ENCODE measurements at places on chromosomes 13 and 19.

DNA sequence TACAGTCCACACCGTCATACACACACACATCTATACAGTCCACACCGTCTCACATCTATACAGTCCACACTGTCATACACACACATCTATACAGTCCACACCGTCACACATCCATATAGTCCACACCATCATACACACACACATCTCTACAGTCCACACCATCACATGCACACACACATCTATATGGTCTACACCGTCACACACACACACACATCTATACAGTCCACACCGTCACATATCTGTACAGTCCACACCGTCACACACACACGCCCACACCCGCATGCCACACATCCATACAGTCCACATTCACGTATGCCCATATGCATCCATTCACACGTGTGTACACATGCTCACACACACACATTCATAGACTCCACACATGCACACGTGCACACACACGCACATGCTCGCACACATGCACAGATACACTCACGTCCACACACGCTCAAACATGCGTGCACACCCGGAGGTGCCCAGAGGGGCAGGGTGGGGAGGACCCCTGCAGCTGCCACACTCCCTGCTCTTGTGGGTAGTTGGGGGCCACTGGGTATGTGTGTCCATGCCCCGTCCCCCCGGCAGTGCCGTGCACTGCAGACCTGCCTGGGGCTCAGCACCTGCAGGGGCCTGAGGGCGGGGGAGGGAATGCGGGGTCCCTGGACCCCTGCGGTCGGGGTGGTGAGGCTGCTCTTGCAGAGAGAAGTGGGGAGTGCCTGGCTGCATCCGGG, 29.2 kb downstream of the PIAS4 start:
- no peak for DNase-seq

DNA sequence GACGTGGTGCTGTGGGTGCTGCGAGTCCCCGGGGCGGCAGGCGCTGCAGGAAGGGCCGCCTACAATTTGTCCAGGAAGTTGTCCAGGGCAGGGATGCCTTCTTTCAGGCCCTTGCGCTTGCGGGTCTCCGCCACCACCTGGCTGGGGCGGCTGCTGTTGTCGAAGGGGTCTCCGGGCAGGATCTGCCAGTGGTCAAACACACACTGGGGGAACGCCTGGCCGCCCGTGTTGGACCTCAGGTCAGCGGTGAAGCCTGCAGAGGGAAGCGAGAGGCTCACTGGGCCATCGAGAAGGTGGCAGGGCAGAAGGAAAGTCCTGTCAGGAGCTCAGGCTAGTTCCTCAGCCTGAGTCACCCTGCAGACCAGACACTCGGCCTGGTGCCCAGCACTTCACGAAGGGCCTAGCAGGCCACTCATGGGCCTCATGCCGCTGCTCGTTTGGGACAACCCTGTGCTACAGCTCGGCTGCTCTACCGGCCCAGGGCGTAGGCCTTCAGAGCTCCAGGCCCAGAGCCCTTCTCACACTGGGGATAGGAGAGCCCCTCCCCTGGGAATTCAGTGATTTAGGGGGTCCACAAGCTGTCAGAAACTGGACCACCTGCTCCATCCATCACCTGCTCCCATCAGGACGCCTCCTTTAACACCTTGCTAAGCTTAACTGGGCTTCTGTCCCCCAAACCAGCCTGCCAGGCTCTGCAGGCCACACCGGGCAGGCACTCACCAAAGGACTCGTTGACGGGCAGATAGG, 5.8 kb upstream of the DAPK3 start:
- DNase-seq: no peak

DNA sequence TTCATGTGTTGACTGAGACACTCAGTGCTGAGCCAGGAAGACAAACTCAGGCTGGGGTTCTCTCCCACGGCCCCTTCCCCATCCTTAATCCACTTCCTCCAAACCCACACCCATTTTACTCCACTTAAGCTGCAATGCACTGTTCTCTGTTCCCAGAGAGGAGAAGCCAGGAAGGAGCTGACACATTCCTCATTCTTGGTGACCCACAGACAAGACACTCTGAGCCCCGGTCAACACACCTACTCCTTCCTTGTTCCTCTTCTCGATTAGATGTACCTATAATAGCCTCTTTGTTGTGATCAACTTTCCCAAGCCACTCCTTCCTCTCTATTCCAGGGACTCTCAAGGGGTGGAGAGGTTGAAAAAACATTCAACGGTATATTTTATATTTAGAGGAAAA, 47.1 kb downstream of the INSR start:
- DNase-seq: no peak

DNA sequence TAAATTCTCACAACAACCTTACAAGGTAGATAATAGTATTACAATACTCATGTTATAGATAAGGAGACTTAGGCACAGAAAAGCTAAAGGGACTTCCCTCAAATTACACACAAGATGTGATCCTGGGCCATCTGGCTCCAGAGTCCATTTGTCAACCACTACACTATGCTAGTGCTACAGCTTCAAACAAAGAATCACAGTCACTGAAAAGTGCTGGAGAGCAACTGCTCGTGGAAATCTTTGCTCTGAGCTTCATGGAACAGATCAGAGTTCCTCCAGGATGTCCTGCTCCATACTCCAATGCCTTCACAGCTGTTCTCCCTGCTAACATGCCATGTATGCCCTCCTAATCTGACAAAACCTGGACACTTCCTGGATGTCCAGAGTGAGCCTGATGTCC, 271.2 kb downstream of the ENOX1 start:
- DNase-seq: no peak

GRCh38 chr19:45050036-45050435, 11.2 kb downstream of the CLASRP start:
- no peak for DNase-seq

DNA sequence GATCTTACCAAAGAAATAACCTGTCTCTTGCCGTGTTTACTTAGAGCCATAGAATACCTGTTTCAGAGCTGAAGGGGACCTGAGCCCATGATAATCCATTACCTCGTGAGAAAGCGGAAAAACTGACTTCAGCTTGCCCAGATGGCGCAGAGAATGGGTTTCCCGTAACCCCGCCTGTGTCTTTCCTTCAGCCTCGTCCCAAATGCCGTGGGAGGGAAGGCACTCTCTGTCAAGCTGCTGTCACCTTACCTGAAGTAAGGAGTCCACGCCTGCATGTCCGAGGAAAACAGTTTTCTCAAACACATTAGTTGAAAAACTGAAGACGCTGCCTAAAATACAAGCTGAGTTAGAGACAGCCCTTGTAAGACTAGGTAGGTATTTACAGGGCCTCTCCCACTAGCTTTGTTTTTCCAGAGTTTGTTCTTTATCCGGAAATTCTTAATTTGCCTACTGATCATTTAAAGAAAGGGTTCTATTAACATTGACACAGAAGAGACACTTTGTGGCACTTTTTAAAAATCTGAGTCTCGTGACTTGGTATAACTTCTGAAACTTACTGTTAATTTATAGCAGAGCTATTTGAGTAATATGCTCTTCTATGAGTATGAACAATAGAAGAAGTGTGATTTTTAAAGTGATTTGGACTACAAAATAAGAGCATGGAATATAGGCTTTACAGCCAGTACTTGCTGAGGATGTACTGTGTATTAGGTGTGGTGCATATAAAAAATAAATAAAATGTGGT, 1.3 kb upstream of the INTS6 start:
- no peak for DNase-seq

DNA sequence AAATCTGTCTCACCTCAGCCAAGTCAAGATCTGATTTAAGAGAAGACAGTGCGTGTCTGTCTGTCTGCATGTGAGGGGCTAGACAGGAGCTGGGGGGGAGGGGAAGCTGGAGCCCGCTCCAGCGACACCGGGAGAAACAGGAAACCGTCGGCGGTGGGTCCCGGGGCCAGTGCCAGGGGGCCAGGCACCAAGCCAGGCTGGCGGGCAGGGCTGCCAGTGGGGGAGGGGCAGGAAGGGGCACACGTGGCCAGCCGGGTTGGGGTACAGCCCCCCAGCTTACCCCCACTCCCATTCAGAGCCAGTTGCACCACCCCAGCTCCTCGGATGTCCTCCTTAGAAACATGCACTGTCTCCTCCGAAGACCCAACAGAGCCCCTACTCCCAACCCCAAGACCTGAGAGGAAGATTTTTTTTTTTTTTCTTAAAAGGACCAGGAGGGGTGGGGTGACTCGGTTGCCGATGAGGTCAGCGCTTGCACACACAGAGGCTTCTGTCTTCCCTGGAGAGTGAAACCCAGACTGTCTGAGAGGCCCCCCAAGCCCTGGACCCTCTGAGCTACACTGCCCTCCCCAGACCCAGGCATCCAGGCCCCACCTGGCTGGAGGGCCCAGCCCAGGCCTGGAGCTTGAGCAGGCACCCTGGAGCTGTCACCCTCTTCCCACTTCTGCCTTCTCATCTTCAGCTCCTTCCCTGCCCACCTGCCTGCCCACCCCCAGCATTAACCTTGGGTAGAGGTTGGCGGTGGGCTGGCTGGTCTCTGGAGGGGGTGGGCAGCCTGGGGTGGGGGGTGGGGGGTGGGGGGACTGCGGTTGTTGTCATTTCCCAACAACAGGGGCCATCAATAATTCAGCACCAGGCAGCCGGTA, 4.0 kb downstream of the ERF start:
- no peak for DNase-seq

DNA sequence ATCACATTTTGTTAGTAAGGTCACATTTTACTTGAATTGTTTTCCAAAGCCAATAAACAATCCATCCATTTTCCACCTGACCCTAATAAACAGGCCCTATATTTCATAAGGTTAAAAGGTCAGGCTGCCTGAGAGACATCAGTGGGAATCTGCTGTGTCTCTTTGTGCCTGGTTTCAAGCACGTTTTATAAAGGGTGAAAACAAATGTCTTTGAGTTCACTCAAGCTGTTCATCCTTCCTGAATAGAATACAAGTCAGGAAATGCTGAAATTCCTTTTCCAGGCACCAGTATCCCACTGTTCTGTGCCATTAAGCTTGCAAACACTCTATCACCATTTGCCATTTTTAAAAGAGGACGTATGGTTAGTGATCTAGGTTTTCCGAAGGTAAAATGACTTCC, 67.5 kb upstream of the SPATA13 start:
- DNase-seq: no peak

DNA sequence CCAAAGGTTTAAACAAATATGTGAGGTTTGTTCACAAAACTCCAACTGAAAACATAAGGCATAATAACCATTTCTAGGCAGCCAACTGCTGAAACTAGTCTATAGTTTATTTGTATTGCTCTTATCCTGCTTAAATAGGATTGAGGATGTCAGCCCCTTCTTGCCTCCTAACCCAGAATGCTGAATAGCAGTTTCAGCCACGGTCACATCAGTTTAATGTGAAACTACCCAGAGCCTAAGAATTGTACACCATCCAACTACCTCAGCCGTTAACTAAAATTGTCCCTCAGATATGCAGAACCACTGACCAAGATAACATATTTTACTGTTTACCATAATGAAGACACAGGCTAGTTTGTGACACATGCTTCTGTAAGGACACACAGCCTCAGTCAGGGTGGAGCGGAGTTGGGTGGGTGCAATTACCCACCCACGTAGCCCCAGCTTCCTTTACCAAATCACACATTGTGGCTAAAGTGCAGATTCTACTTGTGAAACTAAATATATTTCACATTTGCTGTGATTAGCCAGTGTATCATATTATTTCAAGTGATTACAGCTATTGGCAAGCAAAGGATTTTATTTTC, 259.9 kb downstream of the EFNB2 start:
- no peak for DNase-seq

- no peak for DNase-seq
These were observed 160.0 kb upstream of the ATXN8OS start for GRCh38 chr13:69947582-69947981.

- DNase-seq: no peak
These were observed 101.2 kb downstream of the ATP11A start for GRCh38 chr13:112790735-112791641.

DNA sequence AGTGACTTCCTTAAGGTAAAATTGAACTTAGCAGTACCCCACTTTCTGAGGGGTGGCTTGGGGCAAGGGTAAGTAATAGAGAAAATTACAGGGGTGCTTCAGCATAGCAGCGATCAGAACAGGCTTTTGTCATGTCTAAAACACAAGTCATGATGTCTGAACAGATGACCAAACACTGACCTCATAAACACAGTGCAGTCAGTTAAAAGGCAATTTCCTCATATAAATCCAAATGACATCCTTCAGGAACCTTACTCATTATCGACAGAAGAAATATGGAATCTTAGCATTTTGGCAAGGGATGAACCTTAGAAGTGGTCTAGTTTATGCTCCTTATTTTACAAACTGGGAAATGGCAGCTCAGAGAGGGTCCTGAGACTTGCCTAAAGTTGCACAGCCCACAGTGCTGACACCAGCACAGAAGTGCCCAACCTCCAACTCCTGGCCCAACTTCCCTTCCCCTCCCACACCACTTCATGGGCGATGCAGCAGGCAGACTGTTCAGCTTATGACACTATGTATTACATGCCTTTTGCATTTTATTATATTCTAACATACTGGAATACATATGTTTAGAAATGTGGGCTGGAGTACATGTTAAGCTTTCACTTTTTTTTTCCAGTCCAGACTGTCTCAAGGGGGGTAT, 3.6 kb downstream of the GJA3 start:
- no peak for DNase-seq

DNA sequence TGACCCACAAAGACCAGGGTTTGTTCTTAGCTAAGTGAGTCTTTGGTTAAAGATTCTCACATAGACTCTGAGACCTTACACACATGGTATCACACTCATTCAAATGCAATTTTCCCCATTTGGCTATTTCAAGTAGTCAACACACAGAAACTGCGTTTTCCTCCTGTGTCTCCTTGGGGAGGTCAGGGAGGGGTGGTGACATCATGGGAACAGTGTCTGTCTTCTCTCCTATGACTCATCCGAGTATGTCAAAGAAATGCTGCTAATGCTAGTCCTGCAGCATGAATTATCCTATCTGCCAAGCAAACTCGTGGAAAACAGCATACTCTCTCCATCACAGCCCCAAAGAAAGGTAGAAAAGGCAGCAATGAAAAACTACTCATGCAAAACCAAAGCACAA, 100.2 kb downstream of the ENOX1 start:
- no peak for DNase-seq

DNA sequence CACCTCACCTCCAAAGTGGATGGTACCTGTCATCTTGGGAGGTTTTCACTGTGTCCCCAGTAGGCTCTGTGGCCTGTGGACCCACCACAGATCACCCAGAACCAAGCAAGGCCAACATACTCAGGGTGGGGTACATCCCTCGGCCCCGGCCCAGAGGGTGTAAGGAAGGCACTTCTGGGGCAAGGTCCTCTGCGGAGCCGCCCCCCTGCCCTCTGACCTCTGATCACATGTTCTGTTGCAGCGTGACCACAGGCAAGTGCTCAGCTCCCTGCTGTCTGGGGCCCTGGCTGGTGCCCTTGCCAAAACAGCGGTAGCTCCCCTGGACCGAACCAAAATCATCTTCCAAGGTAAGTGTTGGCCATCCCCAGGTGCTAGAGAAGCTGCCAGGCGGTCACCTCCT, 36.7 kb downstream of the TMEM161A start:
- DNase-seq: no peak

DNA sequence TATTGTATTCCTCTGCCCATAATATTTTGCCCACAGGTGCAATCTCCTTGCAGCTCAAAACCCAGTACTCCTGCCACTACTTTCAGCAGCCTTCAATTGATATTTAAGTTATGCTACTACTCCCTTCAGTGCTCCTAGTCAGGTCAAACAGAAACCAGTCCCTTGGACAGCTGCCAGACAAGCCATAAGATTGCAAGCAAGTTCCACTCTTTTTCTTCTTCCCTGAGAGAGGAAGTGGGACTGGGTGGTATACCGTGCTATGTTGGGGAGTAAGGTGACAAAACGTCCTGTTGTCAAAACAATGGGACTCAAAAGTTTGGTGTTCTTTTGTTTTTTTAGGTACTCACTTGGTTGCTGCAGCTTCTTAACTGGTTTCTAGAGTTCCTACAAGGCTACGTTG, 63.1 kb upstream of the FRY start:
- no peak for DNase-seq

- no peak for DNase-seq
These were observed 170.7 kb upstream of the RNF113B start for GRCh38 chr13:98347756-98348155.

Measured in neural crest cell (in vitro differentiated cells).